ENCODE measurements at places on chromosomes 7 and 10. TPM values are rescaled to one million over a fixed set of nuclear protein-coding genes. Genes with fewer than 3 reads are reported as not detected.

Gene VAX1
- not detected for total RNA-seq

Gene UPP1
- total RNA-seq = 21.9 TPM

Gene LRRC17
- total RNA-seq = 20.7 TPM

Gene MLXIPL
- not detected for total RNA-seq

Gene CTTNBP2
- total RNA-seq = not detected

Gene HTR7
- total RNA-seq = 0.47 TPM

Gene EBLN1
- total RNA-seq = not detected

Gene GLRX3
- total RNA-seq = 77.7 TPM

Gene CHCHD1
- total RNA-seq = 40.6 TPM

Gene IFIT2
- 1.7 TPM for total RNA-seq
